ENCODE measurements at places on chromosomes 4 and X.

GRCh38 chrX:43633757-43634156 is 22.3 kb upstream of the MAOA start:
- DNase-seq = no peak

DNA sequence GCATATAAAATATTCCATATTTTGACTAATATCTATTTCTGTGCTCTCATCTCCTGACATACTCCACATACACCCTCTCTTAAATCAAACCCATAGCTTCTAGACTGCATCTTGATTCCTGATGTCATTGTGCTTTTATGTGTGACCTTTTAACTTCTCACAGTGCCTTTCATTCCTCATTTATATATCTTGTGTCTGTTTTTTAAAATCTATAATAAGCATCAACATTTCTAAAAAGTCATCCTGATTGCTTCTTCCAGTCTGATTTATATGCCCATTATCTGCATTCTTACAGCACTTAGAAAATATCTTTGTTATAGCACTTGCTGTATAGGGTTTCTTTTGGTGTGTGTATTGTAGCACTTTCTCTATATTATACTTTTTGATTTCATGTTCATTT is 190.1 kb upstream of the ITM2A start:
- DNase-seq = no peak

GRCh38 chrX:8289523-8289922 is 118.5 kb upstream of the VCX2 start:
- DNase-seq = no peak

DNA sequence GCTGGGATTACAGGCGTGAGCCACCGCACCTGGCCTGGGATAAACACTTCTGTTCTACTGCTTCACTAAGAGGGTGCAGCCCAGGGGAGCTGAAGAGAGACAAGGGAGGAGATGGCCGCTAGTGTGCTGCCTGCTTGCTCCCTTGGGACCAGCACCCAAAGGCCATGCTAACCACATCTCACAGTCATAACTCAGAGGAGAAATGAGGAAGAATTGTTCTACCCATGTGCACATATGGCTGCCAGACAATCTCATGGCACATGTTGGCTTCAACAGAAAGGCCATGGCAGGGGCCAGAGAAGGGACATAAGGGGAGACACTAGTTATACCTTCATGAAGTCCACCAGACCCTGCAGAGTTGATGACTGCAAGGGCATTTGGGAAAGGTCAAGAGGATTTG is 22.4 kb downstream of the CLDN22 start:
- DNase-seq = no peak
